ENCODE measurements at places on chromosomes 13 and 19.

DNA sequence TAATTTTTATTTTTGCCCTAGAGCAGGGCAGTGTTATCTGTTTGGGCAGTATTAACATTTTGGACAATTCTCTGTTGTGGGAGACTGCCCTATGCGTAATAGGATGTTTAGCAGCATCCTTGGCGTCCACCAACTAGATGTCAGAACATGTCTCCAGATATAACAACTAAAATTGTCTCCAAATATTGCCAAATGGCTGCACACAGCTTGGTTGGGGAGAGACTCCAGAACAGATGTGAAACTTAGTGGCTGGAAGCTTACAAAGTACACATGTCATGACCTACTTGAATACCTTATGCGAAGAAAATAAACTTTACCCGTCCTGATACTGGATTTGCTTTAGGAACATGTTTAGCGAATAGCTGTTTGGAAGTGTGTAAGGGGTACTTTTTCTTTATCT is 123.0 kb downstream of the GGACT start:
- DNase-seq: no peak

DNA sequence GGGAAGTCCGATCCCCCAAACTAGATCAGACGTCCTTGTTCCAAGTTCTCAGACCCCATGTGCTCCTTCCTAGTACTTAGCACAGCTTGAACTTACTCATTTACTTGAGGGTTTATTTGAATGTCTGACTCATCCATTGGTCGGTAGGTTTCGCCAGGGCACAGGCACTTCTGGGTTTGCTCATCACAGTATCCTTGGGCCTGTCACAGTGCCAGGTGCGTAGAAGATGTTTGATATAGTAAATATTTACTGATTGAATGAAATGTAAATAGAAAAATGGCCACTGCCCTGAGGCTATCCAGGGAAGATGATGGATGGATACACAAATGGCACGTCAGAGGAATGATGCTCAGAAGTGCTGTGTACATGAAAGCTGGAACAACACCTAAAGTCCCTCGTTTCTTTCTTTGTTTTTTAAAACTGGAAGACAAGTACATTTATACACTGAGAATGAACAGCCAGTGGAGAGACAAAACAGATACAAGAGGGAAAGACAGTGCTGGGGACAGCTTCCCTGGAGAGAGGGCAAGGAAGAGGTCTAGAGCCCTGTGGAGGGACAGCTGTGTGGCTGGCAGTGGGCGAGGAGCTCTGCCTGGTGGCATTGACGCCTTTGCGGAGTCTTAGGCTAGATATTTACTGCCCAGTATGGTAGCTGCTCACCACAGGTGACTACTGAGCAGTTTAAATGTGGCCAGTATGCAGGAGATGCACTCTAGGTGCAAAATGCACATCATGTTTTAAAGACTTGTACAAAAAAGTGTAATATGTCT is 31.2 kb upstream of the KL start:
- DNase-seq: no peak

GRCh38 chr13:73757481-73758233 is 376.5 kb downstream of the KLF12 start:
- DNase-seq: peak; percentile 74

DNA sequence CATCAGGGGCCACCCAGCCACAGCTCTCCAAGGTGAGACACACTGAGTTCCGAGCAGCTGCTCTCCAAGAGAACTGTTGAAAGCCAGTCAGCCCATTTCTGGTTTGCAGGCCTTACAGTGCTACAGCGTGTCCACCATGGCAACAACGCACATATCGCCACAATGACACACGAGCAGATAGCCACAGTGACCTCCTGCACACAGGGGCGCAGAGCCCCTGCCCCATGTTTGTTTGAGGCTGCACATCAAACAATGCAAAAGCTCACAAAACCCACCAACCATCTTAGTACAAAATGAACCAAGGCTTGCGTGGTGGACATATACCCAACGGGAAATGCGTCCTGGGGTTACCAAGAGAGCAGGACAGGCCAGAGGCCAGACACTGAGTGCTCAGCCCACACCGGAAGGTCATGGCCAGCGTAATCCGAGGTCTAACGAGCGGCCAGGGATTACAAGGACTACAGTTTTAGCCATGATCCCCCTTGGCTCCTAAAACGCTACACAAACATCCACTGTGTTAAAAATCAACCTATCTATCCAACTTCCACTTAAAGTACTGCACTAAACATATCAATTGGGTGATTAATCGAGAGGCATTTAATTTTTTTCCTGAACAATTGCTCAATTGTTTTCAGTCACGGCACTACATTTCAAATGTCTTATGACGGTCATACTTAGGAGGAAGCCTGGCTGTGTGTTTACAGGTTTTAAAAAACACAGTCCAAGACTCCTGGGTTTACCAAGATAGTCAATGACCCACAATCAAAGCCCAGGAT is 56.0 kb downstream of the STK24 start:
- DNase-seq: no peak

- peak; percentile 35 for DNase-seq
Observed at GRCh38 chr13:98856983-98857382, 104.5 kb upstream of the SLC15A1 start.

DNA sequence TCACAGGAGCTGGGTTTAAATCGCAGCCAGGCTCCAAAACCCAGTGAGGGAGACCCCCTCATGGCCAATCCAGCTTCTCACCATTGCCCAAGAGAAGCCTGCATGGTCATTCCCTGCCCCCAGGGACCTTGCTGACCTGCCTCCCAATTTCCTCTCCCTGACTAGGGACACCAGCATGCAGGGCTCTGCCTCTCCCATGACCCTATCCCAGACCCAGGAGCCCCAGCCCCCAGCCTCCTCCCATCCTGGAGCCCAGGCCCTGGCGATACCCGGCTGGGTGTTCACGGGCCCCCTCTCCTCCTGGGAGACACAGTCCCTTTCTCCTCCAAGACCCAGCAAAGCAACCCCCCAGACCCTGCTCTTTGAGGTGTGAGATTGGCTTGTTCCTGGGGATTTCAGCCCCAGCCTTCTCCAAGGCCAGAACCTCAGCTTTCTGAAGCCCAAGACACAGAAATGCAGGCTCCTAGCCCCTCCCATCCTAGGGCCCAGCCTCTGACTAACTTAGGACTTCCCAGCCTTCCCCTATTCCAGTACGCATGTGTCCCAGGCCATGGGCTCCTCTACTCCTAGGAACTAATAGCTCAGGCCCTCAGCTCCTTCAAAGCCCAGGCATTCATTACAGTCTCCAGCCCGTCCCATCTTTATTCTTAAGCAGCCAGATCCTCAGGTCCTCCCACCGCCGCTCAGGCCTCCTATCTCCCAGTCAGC is 1.1 kb downstream of the GYS1 start:
- DNase-seq: peak; percentile 83
